Ammon's horn (tissue), 1 donor: ENCODE measurements at places on chromosomes 12 and 14.

- DNase-seq = no peak
These were observed 43.1 kb downstream of the HMGA2 start for GRCh38 chr12:65867394-65867793.

GRCh38 chr12:98485792-98486340, 29.5 kb upstream of the TMPO start:
- DNase-seq = peak; percentile 67

DNA sequence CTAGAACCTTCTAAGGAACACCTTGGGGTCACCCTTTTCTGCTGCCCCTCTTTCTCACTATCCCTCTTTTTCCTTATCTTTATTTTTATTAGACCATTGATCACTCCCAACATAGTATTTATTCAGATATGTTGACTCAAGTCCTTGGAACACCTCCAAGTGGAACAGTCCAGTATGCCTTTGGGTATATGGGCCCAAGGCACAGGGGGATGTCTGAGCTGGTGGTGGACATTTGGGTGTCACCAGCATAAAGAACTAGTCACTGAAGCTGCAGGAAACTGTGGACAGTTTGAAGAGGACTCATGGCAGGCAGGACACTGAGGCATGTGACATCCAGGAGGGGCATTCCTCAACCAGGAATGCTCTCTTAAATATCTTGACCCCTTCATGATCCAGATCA, 105.6 kb downstream of the VEZT start:
- no peak for DNase-seq

GRCh38 chr14:36579001-36579555, 3.3 kb downstream of the NKX2-8 start:
- DNase-seq = no peak

- DNase-seq = no peak
These were observed 3.5 kb upstream of the HCFC2 start for GRCh38 chr12:104060791-104061190.
